ELR (cell line): ENCODE measurements at places on chromosomes 1 and 21.
A peak's percentile ranks its signal among the peaks of the same experiment; 100 is the strongest.

DNA sequence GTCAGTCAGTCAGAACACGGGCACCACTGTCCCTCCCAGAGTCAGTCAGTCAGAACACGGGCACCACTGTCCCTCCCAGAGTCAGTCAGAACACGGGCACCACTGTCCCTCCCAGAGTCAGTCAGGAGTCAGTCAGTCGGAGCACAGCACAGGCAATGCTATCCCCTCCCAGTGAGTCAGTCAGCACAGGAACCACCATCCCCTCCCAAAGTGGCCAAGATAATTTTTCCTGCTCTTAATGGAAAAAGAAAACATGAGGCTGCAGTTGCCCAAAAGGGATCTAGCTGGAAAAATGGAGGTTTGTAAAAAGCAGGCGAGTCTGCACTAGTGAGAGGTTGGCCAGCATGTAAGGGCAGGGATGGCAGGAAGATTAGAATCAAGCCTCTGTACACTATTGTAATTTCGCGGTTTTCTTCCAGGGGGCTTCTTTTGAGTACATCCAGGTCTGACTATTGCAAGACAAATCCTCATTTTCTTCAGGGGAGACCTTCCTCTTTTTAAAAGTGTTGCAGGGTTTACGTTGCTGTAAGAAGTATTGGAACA is 213.8 kb downstream of the SIPA1L2 start:
- DNase-seq, result no peak

DNA sequence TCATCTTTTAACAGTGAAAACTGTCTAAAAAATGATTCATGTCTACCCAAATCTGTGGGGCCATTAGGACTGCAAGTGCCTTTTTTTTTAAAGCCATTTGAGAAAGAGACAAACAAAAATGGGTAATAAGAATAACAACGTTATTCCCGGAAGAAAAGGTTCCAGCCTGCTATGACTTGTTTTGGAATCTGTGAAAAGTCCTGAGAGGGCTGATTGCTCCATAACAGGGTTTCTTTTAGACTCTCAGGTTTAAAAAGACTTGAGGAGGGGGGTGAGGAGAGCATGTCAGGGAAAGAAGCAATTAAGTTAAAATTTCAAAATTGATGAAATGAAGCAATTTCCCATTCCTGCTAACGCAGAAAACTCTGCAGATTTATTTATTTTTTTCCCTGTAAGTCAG is 56.4 kb downstream of the CACHD1 start:
- no peak for DNase-seq

DNA sequence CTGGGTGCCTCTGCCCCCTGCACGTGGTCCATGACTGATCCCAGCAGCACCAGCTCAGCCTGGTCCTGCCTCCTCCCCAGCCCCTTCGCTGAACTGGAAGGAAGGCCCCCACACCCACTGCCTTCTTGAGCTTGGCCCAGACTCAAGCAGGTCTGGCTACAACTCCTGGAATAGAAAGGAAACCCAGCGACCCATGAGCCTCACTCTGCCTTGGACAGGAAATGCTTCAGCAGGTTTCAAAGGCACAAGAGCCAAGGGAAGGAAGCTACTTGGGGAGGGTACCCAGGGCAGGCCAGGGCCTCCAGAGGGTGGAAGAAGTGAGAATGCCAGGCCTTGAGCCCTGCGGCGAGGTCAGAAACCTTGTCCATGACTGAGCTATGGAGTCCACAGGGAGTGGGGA is 35.9 kb upstream of the RD3 start:
- DNase-seq, result no peak

GRCh38 chr1:10795276-10796021 is 997 bp downstream of the CASZ1 start:
- peak; percentile 17 for DNase-seq

- DNase-seq, result no peak
Observed at GRCh38 chr1:21068937-21069336, 107.8 kb downstream of the EIF4G3 start.

- peak; percentile 75 for DNase-seq
Observed at GRCh38 chr1:161885003-161885402, 118.9 kb downstream of the ATF6 start.

DNA sequence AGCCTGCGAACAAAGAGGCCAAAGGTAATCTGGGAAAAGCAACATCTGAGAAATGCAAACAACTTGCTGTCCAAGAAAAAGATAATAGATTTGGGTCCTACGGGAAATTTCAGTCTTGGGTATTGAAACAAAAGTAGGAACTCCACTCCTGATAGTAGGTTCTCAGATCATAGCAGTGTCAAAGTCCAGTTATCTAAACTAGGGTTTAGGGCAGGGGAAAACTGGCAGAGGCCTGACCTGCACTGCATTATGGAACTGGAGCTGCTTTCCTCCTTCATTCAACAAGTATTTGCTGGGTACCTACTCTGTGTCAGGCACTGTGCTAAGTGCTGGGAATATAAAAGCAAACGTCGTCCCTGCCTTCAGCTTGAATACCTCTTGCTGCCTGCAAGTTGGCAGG is 60.7 kb upstream of the NGF start:
- no peak for DNase-seq

DNA sequence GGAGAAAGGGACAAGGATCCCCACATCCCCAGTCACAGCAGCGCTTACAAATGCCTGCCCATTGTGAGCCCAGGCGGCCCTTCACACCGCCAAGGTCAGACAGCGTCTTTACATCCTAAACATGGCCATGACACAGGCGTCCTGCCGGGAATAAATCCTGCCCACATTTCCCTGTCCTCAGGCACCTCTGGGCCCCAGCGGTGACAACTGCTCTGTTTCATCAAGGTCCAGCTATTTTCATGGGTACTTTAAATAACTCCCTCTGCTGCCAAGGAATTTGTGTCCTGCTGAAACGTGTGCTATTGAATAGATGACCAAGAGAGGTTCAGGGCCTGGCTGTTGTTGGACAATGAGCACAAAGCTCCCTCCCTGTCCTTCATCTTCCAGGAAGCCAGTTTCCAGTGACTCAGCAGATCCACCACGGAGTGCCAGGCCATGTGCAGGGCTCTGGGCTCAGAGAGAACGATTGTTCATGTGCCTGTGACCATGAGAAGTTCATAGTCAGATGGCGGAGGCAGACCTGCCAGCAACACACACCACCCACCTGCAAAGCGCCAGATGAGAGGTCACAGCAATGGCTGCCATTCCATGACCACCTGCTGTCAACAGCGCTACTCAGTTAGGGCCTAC is 195.8 kb downstream of the MATN1 start:
- no peak for DNase-seq

DNA sequence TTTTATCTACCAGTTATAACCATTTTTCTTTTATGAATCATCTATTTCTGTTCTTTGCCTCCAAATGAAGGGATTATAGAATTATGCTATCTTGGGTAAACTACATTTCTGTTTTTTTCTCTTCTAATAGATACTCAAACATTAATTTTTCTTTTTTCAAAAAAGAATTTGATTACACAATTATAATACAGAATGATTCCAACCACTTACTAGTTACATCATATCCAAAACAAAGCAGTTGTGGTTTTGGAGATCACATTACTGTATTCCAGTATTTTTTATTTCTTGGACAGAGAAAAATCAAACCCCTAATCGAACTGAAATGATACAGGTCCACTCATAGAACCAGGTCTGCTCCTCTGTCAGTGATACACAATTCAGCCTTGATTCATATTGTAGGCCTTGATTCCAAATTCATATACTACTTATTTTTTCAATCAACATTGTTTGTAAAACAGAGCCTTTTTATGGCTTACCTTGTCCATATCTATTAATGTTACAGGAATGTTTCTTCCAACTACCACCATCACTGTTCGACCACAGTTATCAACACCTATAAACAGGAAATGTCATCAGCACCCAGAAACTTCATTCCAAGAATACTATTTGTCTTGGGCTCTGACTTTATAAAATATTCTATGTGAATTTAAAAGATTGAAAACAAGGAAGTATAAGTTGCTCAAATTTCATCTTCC is 43.2 kb downstream of the GDAP2 start:
- peak; percentile 79 for DNase-seq

DNA sequence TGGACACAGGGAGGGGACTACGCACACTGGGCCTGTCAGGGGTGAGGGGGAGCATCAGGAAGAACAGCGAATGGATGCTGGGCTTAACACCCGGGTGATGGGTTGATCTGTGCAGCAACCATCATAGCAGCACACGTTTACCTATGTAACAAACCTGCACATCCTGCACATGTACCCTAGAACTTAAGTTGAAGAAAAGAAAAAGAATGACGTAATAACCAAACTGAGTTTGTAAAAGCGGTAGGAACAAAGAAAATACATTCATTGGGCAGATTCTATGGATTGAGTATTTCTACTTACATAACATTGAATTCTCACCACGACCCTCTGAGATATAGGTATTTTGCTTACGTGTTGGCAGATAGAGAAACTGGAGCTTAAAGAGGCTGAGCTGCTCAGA is 468.4 kb downstream of the TTLL7 start:
- DNase-seq, result no peak

DNA sequence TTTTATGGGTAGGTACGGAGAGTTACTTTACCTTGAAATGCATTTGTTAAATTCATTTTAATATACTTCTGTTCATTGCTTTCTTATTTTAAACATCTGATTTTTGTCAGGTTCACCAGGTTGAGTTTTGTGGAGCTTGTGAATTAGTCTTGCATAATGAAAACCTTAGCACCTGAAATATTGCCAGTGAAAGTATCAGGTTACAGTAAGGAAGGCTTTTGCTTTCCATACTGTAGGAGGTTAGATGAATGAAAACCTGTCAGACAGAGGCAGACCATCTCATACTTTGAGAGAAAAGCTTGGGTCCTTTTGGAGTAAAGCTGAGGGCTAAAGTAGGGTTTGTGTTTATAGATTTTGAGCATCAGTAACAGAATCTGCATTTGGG is 34.7 kb downstream of the THRAP3 start:
- DNase-seq, result no peak

DNA sequence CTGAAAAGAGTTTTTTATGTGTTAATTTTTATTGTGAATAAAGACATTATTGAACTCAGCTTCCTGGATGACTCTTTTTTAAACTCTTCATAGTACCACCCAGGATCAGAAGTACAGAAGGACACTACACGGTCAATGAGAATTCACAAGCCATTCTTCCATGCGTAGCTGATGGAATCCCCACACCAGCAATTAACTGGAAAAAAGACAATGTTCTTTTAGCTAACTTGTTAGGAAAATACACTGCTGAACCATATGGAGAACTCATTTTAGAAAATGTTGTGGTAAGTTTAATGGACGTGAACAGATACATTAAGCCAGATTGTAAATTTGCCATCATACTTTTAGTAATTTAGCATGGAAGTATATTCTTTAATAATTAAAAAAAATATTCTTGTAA is 249.5 kb downstream of the TPR start:
- DNase-seq, result no peak

GRCh38 chr1:34781071-34781843 is at the start of gene GJB3:
GJB3 (plus strand) TSS chr1:34781214; CDS start chr1:34784763, 3,549 bp downstream.
- peak; percentile 23 for DNase-seq

DNA sequence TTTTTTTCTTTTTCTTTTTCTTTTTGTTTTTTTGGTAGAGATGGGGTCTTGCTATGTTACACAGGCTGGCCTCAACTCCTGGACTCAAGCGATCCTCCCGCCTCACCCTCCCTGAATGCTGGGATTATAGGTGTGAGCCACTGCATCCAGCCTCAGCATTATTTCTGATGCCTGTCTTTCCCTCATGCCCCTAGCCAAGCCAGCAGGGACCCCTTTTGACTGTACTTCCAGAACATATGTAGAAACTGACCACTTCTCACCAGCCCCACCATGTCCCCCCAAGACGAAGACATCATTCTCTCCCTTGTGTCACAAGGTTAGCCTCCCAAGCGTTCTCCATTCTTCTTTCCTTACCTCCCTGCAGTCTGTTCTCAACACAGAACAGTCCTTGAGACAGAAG is 107.9 kb upstream of the COA6 start:
- DNase-seq, result no peak

GRCh38 chr1:226640321-226641136 is 92.0 kb downstream of the STUM start:
- no peak for DNase-seq

DNA sequence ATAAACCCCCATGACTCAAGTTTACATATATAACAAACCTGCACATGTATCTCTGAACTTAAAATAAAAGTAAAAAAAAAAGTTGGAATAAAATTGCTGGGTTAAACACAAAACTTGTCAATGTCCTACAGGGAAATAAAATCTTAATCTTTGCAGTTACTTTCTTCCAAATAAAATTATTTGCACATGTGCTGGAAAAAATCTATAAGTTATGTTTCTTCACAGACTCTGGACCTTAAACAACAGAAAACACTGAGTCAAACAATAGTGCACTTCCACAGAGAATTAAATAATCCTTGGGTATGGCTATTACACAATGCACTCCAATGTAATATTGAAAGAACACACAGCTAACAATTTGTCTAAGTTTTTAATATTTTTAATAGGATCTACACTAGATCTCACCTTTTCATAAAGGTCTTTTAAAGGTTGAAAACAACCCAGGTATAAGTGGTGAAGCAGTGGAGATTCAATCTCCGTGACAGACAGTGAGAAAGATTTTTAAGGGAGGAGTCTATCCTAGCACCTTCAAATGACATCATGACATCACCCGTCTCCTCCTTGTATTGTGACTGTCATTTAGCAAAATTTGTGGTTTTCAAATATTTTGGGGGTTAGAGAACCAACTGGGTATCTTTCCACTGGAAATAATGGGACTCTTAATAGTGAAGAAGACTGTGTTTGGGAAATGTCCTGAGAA is 25.2 kb upstream of the FGGY start:
- no peak for DNase-seq

- DNase-seq, result peak; percentile 61
Observed at GRCh38 chr1:151756291-151756690, 7.0 kb downstream of the MRPL9 start.

DNA sequence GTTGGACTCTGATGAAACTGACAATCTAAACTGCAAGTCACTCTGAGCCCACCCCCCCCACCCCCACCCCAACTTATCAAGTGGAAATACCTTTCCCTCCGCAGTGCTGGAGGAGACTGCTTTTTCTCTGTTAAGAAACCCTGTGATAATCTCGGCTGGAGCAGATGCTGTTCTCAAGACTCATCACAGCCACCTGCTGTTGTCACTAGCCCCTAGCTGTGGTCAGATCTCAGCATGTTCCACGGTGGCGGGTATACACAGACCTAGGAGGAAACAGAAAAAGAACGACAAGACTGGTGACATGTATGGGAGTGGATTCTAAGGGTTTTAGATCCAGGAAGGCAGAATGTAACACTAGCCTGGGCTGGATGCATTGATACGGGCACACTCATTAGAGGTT is 2.3 kb downstream of the ACTL8 start:
- no peak for DNase-seq
